ENCODE measurements at places on chromosomes 13 and 19. TPM values are rescaled to one million over a fixed set of nuclear protein-coding genes. Genes with fewer than 3 reads are reported as not detected.

Gene RNASEH2A
- 68.8 TPM for total RNA-seq

Gene ZNF829
- total RNA-seq: 0.03 TPM

Gene TPGS1
- total RNA-seq: 68.7 TPM

Gene SIGLEC12
- total RNA-seq: not detected

Gene SIGLEC8
- total RNA-seq: not detected

Gene TUBA3C
- not detected for total RNA-seq

Gene CACNG6
- not detected for total RNA-seq
